Colonic mucosa (tissue), 4 donors: ENCODE measurements at places on chromosomes 3 and 15.
A peak's percentile ranks its signal among the peaks of the same experiment; 100 is the strongest.

GRCh38 chr3:42451546-42452230, 41.3 kb upstream of the LYZL4 start:
- no peaks in the 10 kb centered on the region for H3K27me3 ChIP-seq
- no peak for DNase-seq
- H3K36me3 ChIP-seq = no peaks in the 10 kb centered on the region
- H3K27ac ChIP-seq = no peak overlapping the region
- H3K4me1 ChIP-seq = no peaks in the 10 kb centered on the region
- no peak overlapping the region for H3K4me3 ChIP-seq

GRCh38 chr3:14846226-14846880, 27.6 kb downstream of the FGD5 start:
- H3K27ac ChIP-seq = no peak overlapping the region
- H3K4me3 ChIP-seq = no peak overlapping the region
- H3K27me3 ChIP-seq = no peaks in the 10 kb centered on the region
- no peaks in the 10 kb centered on the region for H3K4me1 ChIP-seq
- DNase-seq = no peak

GRCh38 chr3:193830791-193831191, 237.8 kb downstream of the OPA1 start:
- H3K27me3 ChIP-seq = no peaks in the 10 kb centered on the region
- no peaks in the 10 kb centered on the region for H3K4me1 ChIP-seq
- H3K4me3 ChIP-seq = no peak overlapping the region
- H3K27ac ChIP-seq = no peak overlapping the region

DNA sequence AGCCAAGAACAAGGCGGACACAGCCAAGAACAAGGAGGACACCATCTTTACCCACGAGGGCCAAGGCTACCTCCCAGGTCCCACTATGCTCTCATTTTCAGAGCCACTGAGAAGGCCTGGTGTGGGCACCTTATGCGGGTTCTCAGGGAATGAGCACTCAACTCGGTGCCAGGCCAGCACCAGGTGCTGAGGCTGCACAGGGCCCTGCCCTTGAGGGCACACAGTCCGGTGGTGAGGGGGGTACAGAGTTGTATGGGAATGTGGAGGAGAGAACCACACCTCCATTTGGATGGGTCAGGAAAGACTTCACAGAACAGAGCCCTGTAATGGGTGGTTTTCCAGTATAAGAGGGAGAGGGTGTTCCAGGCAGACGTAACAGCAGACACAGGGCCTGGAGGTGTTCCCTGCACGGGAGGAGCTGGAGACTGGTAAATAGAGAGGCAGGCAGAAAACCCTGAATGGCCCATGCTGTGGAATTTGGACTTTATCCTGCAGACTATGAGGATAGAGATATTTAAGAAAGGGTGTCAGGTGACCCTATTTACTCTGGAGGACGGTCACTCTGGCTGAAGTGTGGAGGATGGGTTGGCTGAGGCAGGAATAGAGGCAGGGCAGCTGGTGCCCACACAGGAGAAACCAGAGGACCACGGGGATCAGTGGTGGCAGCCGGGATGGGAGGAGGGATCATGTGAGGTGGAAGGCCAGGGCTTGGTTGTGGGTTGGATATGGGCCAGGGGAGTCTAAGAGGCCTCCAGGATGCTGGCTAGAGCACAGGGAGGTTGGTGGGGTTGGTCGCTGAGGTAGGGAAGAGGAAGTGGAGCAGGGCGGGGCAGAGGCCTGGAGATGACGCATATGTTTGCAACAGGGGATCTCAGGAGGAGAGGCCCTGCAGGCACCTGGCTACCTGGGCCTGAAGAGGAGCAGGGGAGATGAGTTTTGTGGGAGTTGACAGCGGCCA, 34.6 kb downstream of the CRABP1 start:
- no peak overlapping the region for H3K4me3 ChIP-seq
- peak overlapping the region; percentile 89 for H3K27ac ChIP-seq
- no peaks in the 10 kb centered on the region for H3K36me3 ChIP-seq
- peak; percentile 91 for DNase-seq

- H3K36me3 ChIP-seq = no peaks in the 10 kb centered on the region
- peaks cover 9% of the 10 kb centered on the region for H3K4me1 ChIP-seq
- no peaks in the 10 kb centered on the region for H3K27me3 ChIP-seq
- DNase-seq = no peak
- H3K27ac ChIP-seq = peak overlapping the region; percentile 79
These were observed 38.4 kb upstream of the TRAK1 start for GRCh38 chr3:42052484-42053351.

DNA sequence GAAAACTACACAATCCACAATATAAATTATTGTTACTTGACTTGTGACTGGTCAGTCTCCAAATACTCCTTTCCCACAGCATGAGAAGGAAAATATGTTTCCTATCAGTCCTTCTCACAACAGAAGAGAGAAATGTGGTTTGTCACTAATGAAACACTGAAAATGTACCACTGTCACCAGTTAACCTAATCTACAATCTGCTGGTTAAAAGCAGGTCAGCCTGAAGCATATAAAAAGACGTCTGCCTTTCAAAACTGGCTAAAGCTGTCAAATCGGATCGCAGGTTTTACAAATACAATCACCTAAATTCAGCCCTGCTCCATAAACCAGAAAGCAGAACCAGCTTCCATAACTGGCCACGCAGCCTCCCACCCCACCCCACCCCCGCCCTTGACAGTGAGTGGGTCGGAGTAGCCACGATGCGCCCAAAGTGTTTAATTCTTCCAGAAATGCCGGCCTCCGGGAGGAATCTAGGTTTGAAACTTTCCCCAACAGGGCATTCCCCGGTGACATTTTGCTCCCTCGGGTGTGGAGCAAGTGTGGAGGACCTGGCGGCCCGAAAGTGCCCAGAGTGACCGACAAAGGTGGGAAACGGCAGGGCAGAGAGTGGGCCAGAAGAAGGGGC, 682 bp downstream of the ETFA start:
- peak overlapping the region; percentile 70 for H3K4me3 ChIP-seq
- H3K27me3 ChIP-seq = no peaks in the 10 kb centered on the region
- peak overlapping the region; percentile 84 for H3K27ac ChIP-seq
- peak; percentile 50 for DNase-seq
- peaks cover 11% of the 10 kb centered on the region for H3K4me1 ChIP-seq

- no peak overlapping the region for H3K4me3 ChIP-seq
- no peak for DNase-seq
- peaks cover 14% of the 10 kb centered on the region for H3K4me1 ChIP-seq
- H3K36me3 ChIP-seq = no peaks in the 10 kb centered on the region
- H3K27ac ChIP-seq = peak overlapping the region; percentile 39
These were observed 55.3 kb upstream of the VILL start for GRCh38 chr3:37935290-37935668.

DNA sequence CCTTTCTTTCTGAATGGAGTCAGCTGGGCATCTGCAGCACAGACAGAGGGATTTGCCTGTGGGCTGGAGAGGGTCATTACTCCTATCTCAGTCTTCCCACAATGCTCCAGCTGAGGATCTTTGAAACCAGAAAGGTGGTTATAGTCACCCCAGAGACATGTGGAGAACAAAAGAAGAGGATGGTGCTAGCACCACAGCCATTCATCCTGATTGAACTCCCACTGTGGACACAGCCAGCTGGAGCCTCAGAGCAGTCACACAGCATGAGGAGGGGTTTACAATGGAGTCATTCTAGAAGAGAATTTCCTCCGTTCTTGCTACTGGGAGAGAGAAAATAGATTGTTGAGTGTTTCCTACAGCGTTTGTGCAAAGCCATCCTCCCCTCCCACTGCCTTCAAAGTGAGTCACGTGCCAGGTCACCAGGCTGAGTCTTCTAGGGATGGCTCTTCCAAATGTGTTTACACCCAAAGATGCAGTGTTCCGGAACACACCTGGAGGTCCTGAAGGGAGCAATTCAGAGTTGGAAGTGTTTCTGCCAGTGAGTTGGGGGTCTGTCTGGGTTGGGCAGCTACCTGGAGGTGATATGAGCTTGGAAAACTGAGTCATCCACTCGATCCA, 18.9 kb upstream of the GREM1 start:
- no peak overlapping the region for H3K27ac ChIP-seq
- no peaks in the 10 kb centered on the region for H3K27me3 ChIP-seq

GRCh38 chr3:101377209-101377608, 56.8 kb upstream of the IMPG2 start:
- no peaks in the 10 kb centered on the region for H3K4me1 ChIP-seq
- no peaks in the 10 kb centered on the region for H3K36me3 ChIP-seq
- H3K27me3 ChIP-seq = no peaks in the 10 kb centered on the region
- H3K27ac ChIP-seq = no peak overlapping the region

DNA sequence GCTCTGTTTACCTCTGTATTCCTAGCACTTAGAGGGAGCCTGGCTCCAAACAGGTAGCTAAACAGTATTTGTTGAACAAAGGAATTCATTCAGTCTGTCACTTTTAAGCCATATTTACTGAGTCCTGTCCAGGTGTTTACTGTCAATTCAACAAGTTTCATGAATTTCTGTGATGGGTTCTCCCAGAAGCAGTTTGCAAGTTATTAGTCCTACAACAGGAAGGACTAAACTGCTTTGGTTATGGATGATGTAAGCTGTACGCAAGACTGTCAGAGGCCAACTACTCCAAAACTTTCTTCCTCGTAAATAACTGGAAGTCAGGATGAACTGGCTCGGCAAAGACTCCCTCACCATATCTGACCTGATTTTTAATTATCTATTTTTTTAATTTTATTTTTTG, 25.1 kb downstream of the STIMATE start:
- no peak for DNase-seq
- no peaks in the 10 kb centered on the region for H3K4me1 ChIP-seq
- no peak overlapping the region for H3K27ac ChIP-seq
- no peak overlapping the region for H3K4me3 ChIP-seq

DNA sequence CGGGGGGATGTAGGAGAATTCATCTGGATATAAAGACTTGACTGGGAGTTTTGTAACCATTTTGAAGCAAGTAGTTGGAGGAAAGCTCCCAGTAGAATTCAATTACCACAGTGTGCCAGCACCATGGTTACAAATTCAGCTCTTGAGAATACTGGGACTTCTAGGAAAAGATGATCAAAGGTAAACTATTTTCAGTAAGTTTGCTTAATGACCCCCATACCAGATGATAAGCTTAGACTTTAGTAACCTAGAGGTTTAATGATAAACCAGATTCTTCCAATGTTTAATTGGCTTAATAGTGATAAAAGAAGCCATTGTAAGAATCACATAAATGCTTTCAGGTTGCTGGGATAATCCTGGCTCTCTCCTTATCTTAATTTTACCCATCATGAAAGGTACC, 22.3 kb downstream of the AP4E1 start:
- H3K27me3 ChIP-seq = no peaks in the 10 kb centered on the region
- no peaks in the 10 kb centered on the region for H3K36me3 ChIP-seq
- no peak for DNase-seq
- no peak overlapping the region for H3K4me3 ChIP-seq

- H3K4me3 ChIP-seq = no peak overlapping the region
- no peak for DNase-seq
- H3K27me3 ChIP-seq = no peaks in the 10 kb centered on the region
These were observed 239.0 kb upstream of the LRTM1 start for GRCh38 chr3:55166576-55167555.

GRCh38 chr3:86175051-86175536, 815.9 kb downstream of the VGLL3 start:
- no peaks in the 10 kb centered on the region for H3K4me1 ChIP-seq
- H3K4me3 ChIP-seq = no peak overlapping the region
- H3K36me3 ChIP-seq = no peaks in the 10 kb centered on the region
- no peak for DNase-seq
- H3K27ac ChIP-seq = no peak overlapping the region
- H3K27me3 ChIP-seq = no peaks in the 10 kb centered on the region

GRCh38 chr15:86060674-86061073, 19.0 kb upstream of the AGBL1 start:
- no peaks in the 10 kb centered on the region for H3K36me3 ChIP-seq
- DNase-seq = no peak
- H3K4me3 ChIP-seq = no peak overlapping the region
- H3K27me3 ChIP-seq = no peaks in the 10 kb centered on the region
- H3K27ac ChIP-seq = no peak overlapping the region

DNA sequence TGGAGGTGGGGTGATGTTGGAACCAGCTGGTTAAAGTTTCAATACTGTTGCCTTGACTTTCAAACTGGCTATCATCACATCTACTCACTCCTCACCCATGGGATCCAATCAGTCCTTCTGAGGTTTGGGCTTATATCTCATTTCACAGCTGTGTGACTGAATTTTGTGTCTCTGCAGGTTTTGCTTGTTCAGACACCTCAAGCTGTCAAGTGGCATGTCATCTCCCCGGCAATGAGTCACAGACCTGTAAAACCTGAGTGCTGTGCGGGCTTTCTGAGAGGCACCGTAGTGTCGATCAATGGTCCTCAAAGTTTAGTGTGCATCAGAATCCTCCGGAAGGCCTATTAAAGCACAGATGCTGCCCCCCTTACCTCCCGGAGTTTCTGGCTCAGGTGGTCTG, 86.4 kb upstream of the RORA start:
- no peaks in the 10 kb centered on the region for H3K27me3 ChIP-seq
- no peak overlapping the region for H3K4me3 ChIP-seq
- no peak for DNase-seq

- DNase-seq = no peak
- no peaks in the 10 kb centered on the region for H3K36me3 ChIP-seq
- no peak overlapping the region for H3K4me3 ChIP-seq
- H3K27ac ChIP-seq = no peak overlapping the region
These were observed 31.6 kb downstream of the TIPARP start for GRCh38 chr3:156705761-156706616.

GRCh38 chr3:147654827-147655226, 245.7 kb downstream of the ZIC1 start:
- no peaks in the 10 kb centered on the region for H3K27me3 ChIP-seq
- no peaks in the 10 kb centered on the region for H3K36me3 ChIP-seq
- H3K4me1 ChIP-seq = no peaks in the 10 kb centered on the region

- H3K4me1 ChIP-seq = no peaks in the 10 kb centered on the region
- no peaks in the 10 kb centered on the region for H3K27me3 ChIP-seq
- DNase-seq = no peak
- H3K36me3 ChIP-seq = no peaks in the 10 kb centered on the region
- H3K27ac ChIP-seq = no peak overlapping the region
- no peak overlapping the region for H3K4me3 ChIP-seq
These were observed 51.9 kb upstream of the SNRPA1 start for GRCh38 chr15:101346928-101347327.

- H3K4me3 ChIP-seq = no peak overlapping the region
- H3K36me3 ChIP-seq = no peaks in the 10 kb centered on the region
- H3K27me3 ChIP-seq = no peaks in the 10 kb centered on the region
- H3K27ac ChIP-seq = no peak overlapping the region
- no peak for DNase-seq
These were observed 17.2 kb downstream of the ARRDC4 start for GRCh38 chr15:97977734-97978133.

DNA sequence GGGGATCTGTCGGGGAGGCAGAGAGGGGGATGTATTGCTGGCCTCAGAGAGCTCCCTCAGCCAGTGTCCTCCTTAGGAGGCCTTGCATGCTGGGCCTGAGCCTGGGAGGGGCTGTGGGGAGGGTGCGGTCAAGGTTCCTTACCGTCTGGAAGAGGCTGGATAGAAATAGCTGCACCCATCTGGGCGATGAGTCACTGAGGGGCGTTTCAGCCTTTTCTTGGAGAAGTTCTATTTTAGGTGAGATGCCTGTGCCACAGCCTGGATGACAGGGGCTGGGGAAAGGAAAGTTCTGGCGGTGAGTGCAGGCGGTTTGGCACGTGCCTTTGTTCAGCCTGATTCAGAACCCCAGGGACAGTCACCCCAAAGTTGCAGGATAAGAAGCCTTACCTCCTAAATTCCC, 35.7 kb upstream of the APEH start:
- no peaks in the 10 kb centered on the region for H3K36me3 ChIP-seq
- DNase-seq = no peak
- H3K27ac ChIP-seq = no peak overlapping the region
- H3K27me3 ChIP-seq = no peaks in the 10 kb centered on the region
- H3K4me3 ChIP-seq = no peak overlapping the region
- no peaks in the 10 kb centered on the region for H3K4me1 ChIP-seq

GRCh38 chr3:71505767-71506350, 77.7 kb downstream of the FOXP1 start:
- no peak overlapping the region for H3K4me3 ChIP-seq
- no peak overlapping the region for H3K27ac ChIP-seq
